ENCODE measurements at places on chromosomes 5 and 9.
A peak's percentile ranks its signal among the peaks of the same experiment; 100 is the strongest.

DNA sequence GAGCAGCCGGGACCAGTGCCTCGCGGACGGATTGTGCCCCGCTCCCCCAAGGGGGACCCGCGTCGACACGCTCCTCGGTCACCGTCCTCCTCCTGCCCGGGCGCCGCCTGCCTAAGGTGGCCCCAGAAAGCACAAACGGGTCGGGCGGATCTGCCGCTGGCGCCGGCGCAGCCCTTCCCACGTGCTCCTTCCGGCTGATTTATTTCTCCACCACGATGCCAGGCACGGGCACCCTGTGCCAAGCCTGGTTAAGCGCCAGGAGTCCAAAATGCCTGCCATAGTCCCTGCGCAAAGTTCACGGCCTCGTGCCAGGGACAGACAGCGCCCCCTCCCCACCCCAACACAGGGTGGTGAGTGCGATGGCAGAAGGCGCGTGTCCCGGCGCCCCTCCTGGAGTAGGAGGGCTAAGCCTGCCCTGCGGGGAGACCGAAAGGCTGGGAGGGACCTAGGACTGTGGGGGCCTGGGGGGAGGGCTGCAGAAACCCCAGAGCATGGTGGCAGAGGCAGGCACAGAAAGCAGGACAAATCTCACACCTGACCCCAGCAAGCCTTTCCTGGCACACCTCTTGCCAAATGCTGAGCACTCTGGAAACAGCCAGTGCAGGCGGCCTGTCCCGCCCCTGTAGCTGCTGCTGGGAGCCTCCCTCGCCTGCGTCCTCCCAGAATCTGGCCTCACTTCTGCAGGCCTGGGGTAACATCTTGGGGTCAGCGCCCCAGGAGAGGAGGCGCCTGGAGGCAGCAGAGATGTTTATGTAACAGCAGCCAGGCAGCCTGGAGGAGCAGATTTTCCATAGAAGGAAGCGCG lies 1.1 kb upstream of the NOTCH1 start:
- no peak for DNase-seq

GRCh38 chr5:150272531-150272930 lies 17.0 kb downstream of the CAMK2A start:
- DNase-seq: no peak

GRCh38 chr9:89588271-89588879 lies 16.4 kb upstream of the GADD45G start:
- DNase-seq: no peak

GRCh38 chr9:114364134-114365041 lies 23.4 kb downstream of the AKNA start:
- no peak for DNase-seq

DNA sequence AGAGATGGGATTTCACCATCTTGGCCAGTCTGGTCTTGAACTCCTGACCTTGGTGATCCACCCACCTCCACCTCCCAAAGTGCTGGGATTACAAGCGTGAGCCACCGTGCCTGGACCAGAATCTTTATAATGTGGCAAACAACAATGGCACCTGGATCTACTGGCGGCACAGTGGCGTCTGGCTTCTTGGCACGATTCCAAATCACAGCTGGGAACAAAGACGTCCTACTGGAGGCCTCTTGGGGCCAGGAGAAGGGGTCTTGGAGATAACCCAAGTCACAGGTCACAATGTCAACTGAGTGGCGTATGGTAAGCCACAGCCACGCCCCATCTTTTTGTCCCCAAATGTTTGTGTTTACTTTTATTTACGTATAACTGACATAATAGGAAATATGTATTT lies 77.8 kb upstream of the RAPGEF1 start:
- DNase-seq: peak; percentile 63

GRCh38 chr5:137026296-137026695 lies 472.8 kb downstream of the SPOCK1 start:
- DNase-seq: no peak

GRCh38 chr9:71509054-71509453 lies 259.3 kb downstream of the CEMIP2 start:
- DNase-seq: no peak

DNA sequence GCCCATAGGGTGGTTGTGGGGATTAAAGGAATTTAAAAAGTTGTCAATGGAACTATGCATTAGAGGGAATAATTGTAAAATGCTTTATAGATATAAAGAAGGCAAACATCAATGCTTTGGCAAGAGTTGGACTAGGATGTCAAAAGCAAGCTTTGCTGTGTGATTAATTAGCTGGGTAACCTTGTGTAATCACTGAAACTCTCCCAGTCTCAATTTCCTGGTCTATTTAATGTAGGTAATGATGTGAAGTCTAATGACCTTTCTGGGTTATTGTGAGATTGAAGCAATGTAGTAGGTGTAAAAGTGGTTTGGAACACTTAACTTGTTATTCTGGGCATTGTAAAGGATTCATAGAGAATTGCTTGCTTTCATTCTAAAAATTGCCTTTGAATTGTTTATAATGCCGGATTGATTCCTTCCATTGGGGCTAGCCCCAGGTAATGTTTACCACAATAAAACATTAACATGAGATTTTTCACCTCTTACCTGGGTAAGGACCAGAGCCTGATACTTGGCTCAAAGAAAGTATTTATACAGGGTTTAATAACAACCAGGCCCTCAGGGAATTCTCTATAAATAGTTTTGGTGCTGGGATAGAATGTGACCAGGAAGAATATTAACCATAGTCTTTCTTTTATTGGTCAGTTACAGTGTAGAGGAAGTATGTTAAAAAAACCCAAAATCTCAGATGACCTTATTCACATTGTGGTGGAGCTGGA lies 30.0 kb upstream of the CLINT1 start:
- no peak for DNase-seq

GRCh38 chr5:103259705-103260355 lies 1.3 kb downstream of the MACIR start:
- no peak for DNase-seq

DNA sequence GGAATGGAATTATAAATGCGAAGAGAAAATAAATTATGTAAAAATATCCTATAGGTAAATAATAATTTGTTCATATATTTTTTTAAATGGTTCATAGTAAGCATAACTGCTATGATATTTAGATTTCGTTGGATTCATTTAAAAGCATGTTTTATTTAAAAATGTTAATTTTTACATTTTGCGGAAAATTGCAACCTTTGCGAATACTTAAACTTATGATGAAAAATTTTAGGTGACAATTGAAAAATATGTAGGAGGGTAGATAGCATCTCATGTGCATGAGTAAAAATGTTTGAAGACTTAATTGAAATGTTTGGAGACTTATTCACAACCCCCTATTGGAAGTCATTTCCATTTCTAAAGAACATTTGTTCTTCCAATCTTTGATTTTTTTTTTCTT lies 4.1 kb upstream of the FEM1C start:
- no peak for DNase-seq

DNA sequence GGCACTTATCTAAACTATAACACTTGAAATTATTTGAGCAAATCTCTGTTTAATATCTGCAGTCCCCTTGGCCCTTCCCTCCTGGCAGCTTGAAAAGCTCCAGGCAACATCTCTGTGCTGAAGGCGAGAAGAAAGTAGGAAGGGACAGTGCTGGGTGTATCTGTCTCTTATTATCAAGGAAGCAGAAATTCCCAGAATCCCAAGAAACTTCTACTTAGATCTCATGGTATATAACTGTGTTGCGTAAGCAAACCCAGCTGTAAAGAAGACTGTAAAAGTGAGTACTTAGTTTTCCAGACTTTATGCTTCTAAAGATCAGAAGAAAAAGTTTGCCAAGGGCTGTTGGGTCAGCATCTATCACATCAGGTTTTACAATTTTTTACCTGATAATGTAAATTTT lies 1869.8 kb downstream of the MAT2B start:
- DNase-seq: no peak

- no peak for DNase-seq
These were observed 65.9 kb downstream of the ELL2 start for GRCh38 chr5:95895771-95896170.

DNA sequence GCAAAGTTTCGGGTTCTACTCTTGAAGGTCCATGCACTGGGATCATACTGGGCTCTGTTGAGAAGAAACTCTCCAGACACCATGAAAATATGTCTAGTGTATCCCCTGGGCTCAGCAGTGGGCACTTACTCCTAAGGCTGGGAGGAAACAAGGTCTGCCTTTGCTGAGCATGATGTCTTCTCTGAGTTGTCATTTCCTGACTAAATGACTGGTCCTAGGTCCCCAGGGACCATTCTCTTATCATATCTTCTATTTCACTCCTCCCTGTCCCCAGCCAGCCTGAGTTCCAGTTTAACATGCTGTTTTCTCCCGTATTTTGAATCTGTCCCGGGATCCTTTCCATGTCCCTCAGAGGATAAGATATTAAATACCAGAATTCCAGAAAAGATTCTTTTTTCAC lies 225.4 kb downstream of the MTRR start:
- no peak for DNase-seq

DNA sequence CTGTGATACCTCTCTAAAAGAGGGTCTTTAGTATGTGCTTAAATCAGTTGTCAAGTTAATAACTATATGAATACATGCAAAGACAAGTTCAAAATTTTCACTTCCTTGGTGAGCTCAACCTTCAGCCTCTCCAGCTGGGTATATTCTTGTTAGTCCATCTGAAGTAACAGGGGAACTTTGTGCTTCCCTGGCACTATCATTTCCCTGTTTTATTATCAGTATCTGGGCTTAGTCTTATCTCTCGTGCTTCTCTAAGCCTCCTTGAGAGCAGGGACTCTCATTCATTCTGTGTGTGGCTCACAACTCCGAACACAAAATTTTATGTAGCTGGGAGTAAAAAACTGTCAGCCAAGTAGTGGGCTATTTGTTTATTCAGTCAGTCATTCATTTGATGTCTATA lies 175.9 kb upstream of the MAP3K1 start:
- no peak for DNase-seq
